ENCODE measurements at places on chromosomes 1 and 21.

GRCh38 chr1:110130113-110130591 is 17.9 kb downstream of the UBL4B start:
- no peak for DNase-seq

GRCh38 chr1:84619383-84620102 is 45.3 kb upstream of the CTBS start:
- DNase-seq, result no peak

GRCh38 chr1:108119500-108119899 is 80.6 kb downstream of the SLC25A24 start:
- no peak for DNase-seq

DNA sequence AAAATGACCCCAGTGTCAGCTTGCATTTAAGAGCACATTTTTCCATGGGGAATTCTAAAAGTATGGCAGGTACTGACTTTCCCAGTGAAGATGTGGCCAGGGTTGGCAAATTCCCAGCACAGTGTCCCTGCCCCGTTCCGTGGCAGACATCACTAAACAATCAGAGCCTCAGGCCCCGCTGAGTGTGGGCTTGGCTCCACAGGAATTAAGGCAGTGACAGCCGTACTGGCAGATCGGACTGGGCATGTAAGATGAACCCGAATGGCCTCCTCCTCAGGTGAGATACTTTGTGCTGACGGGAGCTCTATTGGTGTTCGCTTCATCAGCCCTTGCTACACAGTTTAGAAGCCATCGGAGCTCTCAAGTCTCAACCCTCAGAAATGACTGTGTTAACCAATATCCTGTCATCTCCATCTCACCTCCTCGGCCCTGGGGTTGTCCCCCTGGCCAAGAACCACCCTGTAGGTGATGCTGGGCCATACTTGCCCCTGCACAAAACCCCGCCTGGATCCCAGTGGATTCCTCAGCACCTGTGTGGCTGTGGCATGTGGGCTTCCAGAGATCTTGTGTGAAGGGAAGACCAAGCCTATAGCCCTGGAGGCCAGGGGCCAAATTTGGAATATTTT is 29.0 kb upstream of the ABCG1 start:
- DNase-seq, result no peak

GRCh38 chr1:54927472-54928240 is 40.7 kb upstream of the DHCR24 start:
- no peak for DNase-seq

GRCh38 chr1:2978691-2979190 is 42.5 kb upstream of the ACTRT2 start:
- no peak for DNase-seq

DNA sequence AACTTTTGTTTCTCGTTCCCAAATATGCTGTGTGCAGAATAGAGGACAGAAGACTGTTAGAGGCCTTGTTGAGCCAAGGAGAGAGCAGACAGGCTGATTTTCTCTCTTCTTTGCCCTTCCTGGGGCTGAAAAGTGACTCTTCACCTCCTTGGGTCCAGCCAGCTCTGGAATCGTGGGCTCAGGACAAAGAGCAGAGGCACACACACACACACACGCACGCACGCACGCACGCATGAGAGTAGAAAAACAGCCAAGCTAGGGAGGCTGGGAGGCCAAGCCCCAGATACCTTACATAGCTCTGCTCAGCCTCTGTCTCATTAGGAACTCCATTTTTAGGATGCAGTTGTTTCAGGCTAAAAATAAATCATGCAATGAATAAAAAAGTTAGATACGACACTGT is at the start of gene CASQ2:
CASQ2 (minus strand) TSS at position 166 of the 400 bp plus-strand sequence. CDS start 173 bp downstream, outside the sequence.
- DNase-seq, result no peak

- no peak for DNase-seq
These were observed 23.7 kb upstream of the PLCH2 start for GRCh38 chr1:2452201-2452931.

DNA sequence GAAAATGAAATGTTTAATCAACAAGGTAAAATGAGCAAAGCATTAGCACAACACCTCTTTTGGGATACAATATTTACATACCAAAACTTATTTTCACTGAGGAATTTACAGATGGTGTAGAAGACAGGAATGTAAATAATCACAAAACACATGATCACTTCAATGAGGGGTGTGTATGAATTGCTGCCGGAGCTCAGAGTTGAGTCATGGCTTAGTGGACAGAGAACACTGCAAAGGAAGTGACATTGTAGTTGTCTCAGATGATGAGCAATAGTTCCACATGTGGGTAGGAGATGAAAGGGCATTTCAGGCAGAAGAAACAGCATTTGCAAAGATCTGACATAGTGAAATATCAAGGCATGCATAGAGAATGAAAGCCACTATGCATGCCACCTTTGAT is 5.6 kb upstream of the KPRP start:
- DNase-seq, result no peak

GRCh38 chr1:22132517-22133235 is 10.2 kb downstream of the WNT4 start:
- DNase-seq, result no peak

DNA sequence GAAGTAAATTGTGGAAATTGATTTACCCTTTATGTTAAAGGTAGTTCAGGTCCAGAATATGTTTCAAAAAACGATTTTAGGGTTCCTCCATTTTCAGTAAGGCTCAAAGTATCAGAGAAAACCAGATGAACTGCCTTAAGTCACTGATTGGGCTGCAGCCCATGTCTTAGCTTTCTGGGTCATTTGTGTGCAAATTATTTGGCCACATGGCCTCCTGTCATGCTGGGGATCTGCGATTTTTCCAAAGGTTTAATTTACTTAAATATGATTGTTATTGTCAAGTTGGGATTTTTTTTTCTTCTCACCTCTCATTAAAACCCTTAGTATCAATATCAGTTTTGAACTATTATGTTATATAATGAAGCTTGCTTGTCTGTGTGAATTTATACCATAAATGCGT is 135.9 kb upstream of the DPYD start:
- no peak for DNase-seq

DNA sequence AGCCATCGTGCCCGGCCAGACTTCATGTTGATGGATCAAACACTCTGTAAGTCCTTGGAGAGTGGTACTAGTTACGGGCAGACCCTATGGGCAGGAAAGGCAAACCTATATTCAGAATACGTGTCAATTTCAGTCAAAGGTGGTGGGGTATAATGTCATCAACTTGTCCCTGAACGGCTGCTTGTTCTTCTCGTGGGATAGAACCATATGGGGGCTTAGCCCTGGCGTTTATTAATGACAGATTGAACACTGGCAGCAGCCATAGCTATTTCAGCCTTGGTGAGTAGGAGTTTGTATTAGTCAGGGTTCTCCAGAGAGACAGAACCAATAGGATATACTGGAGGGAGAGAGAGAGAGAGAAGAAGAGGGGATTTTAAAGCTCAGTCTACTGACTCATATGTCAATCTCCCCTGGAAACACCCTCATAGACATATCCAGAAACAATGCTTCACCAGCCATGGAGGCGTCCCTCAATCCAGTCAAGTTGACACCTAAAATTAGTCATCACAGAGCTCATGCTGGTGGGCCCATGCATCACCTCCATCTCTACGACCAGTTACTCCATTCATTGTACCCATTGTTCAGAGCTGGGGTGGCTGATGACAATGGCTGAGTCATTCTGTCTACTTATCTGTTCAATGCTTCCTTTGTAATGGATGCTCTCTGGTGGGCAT is 16.1 kb upstream of the AQP10 start:
- DNase-seq, result no peak

- DNase-seq, result no peak
These were observed 81.6 kb downstream of the ZP4 start for GRCh38 chr1:237809099-237809498.

- no peak for DNase-seq
These were observed 719 bp downstream of the MFAP2 start for GRCh38 chr1:16979475-16980327.

GRCh38 chr1:216892581-216893160 is 169.4 kb upstream of the ESRRG start:
- no peak for DNase-seq

GRCh38 chr1:61271412-61271789 is 189.0 kb downstream of the NFIA start:
- DNase-seq, result no peak

- no peak for DNase-seq
These were observed 27.5 kb upstream of the SLAMF6 start for GRCh38 chr1:160550572-160551034.

GRCh38 chr1:93081716-93082115 is 2.6 kb downstream of the MTF2 start:
- DNase-seq, result peak; percentile 35

GRCh38 chr1:64055310-64055709 is 148.1 kb upstream of the UBE2U start:
- no peak for DNase-seq

DNA sequence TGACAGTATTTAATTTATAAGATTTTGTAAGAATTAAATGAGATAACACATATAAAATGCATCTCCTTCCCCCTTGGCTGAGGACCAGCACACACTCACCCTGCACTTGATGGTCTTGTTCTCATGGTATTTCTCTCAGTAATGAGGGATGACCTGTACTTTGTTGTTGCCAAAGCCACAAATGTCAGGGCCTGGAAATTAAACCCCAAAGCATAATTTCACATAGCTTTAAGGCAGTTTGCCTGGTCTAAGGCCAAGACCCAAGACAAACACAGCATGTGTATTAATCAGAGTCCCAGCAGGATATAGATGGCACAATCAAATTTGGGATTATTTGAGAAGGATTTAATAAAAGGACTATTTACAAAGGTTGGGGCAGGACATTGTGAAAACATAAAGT is 48.6 kb upstream of the EPS15 start:
- DNase-seq, result no peak

GRCh38 chr1:53408013-53408754 is 51.0 kb upstream of the DMRTB1 start:
- DNase-seq, result no peak

GRCh38 chr1:241611063-241611462 is 29.1 kb downstream of the CHML start:
- peak; percentile 44 for DNase-seq

GRCh38 chr21:35658242-35658641 is 402.1 kb downstream of the SETD4 start:
- peak; percentile 59 for DNase-seq

- DNase-seq, result no peak
These were observed 2.9 kb downstream of the ZDHHC18 start for GRCh38 chr1:26829184-26829911.

- DNase-seq, result no peak
These were observed 31.7 kb upstream of the GADD45A start for GRCh38 chr1:67653304-67653703.

DNA sequence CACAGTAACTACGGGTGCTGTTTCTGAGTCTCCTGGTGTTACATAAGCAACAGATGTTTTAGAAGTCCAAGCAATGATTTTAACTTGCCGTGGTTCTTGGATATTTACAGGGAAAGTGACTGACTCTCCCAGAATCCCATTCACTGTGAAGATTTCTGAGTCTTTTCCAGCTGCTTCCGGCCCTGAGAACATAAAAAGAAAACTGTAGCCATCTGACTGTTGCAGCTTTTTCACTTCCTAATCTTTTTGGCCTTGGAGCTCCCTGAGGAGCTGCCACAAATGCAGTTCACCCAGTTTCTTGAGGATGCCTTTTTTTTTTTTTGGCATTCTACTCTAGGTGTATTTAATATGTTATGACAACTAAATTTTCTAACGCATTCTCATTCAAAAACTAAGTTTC is 13.7 kb downstream of the CD84 start:
- DNase-seq, result no peak

GRCh38 chr1:211326528-211327345 is at the start of gene TRAF5:
Gene TRAF5 (plus strand): TSS chr1:211326833. CDS start chr1:211353240, 26,407 bp downstream.
- DNase-seq, result no peak

GRCh38 chr1:205309741-205310140 is 11.8 kb downstream of the NUAK2 start:
- DNase-seq, result no peak

DNA sequence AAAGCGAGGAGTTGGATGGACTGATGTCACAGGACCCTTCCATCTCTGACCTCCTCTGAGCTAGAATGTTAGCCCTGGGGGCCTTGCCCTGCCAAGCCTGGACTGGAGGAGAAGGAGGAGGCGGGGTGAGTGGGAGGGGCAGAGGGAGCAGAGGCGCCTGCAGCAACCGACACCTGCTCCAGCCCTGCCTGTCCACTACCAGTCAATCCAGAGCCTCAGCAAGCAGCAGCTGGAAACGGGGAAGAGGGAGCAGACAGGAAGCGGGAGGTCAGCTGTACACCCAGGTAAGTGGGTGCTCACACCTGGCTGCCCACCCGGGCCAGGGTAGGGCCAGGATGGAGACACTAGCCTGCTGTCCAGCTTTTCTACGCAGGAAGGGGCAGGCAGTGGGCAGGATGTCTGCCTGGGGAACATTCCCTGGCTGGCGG is at the start of gene IGFN1:
IGFN1 (plus strand) TSS at position 201 of the 428 bp plus-strand sequence. CDS start 2,470 bp downstream, outside the sequence.
- no peak for DNase-seq

GRCh38 chr1:51264451-51264850 is 28.4 kb downstream of the RNF11 start:
- DNase-seq, result no peak

- peak; percentile 64 for DNase-seq
These were observed 35.0 kb downstream of the C21orf91 start for GRCh38 chr21:17784180-17784598.

GRCh38 chr1:9241891-9242290 is 7.3 kb downstream of the H6PD start:
- no peak for DNase-seq

GRCh38 chr1:117534995-117535467 is 70.8 kb upstream of the TENT5C start:
- DNase-seq, result peak; percentile 29

DNA sequence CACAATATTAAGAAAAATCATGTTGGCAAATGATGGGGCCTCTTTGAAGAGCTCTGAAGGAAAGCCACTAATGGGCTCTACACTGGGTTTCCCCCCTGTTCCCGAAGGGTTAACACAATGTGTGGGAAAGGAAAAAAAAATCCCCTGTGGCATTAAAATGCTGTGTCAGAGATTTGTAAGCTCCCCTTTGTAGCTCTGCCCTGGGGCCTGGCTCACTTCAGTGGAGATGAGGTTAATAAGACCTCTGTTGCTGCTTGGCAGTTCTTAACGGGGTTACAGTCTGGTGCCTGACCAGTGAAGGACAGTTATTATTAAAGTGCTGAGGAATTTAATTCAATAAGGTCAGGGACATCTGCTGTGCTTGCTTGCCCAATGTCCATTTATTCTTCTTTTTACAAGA is 129.7 kb upstream of the UBE2U start:
- DNase-seq, result no peak

- no peak for DNase-seq
These were observed 178.3 kb downstream of the ATG4C start for GRCh38 chr1:62962014-62962812.

DNA sequence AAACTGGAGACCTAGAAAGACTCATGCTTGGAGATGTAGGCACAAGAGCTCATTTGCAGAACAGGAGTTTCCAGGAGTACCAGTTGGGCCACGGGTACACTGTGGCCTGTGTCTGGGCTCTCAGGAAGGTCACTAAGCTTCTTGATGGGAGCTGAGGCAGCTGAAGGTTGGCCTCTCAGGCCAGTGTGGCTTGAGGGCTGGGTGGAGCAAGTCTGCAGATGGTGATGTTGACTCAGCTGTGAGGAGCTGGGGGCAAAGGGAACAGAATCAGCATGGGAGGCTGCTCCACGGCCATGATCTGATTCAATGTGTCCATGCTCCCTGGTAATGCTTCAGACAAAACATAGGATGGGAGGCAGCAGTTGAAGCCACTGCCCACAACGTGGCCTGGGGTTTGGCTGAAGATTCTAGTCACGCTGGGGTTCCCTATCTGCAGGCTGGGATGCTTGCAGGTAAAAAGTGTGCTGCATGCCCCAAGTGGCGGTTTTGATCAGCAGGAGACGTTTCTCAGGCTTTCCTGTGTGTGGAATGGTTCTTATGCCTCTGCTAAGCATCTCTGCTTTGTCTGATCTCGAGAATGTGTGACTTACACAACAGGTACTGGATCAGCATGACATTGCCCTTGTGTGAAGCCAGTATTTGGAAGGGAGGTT is 15.4 kb upstream of the TENT5C start:
- no peak for DNase-seq

Data from HL-60 (cell line).